ENCODE measurements at places on chromosomes 6 and 20.

- DNase-seq: no peak
These were observed 198.6 kb upstream of the SHLD1 start for GRCh38 chr20:5551621-5552020.

- DNase-seq: no peak
These were observed 43.6 kb upstream of the ASCC3 start for GRCh38 chr6:100924534-100925227.

DNA sequence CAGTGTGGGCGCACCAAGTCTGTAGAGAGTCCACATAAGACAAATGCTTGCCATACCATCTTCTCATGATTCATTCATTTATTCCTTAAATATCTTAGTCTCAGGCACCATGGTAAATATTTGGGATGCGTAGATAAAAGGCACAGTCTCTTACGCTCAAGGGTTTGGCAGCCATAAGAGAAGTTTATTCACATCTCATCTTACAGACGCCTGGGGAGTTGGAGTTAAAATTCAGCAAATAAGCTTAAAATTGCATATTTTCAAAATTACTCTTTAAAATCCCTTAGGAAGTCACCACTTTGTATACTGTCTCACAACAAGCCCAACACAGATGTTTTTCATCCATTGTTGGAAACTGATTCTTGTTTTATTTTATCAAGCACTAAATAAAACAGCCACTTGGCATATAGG is 363.3 kb downstream of the KIF16B start:
- no peak for DNase-seq

GRCh38 chr20:21509079-21509596 is 4.7 kb downstream of the NKX2-2 start:
- no peak for DNase-seq

DNA sequence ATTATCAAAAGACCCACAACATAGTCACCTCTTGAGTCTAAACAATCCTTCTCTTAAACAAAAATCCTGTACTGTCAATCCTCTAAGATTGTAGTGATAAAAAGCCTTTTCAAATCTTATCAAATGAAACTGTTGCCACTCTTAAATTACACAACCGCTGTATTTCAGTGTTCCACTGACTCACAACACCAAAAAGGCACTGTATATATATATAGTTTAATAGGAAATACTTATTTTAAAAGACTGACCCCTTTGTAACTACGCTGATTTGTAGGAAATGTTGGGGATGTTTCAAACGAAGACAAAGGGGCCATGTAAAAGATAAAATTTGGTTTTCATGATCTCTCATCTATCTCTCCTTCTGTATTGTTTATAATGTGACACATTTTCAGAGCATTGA is 14.1 kb downstream of the CPNE1 start:
- DNase-seq: no peak

GRCh38 chr6:167925026-167925425 is 72.4 kb upstream of the KIF25 start:
- no peak for DNase-seq

DNA sequence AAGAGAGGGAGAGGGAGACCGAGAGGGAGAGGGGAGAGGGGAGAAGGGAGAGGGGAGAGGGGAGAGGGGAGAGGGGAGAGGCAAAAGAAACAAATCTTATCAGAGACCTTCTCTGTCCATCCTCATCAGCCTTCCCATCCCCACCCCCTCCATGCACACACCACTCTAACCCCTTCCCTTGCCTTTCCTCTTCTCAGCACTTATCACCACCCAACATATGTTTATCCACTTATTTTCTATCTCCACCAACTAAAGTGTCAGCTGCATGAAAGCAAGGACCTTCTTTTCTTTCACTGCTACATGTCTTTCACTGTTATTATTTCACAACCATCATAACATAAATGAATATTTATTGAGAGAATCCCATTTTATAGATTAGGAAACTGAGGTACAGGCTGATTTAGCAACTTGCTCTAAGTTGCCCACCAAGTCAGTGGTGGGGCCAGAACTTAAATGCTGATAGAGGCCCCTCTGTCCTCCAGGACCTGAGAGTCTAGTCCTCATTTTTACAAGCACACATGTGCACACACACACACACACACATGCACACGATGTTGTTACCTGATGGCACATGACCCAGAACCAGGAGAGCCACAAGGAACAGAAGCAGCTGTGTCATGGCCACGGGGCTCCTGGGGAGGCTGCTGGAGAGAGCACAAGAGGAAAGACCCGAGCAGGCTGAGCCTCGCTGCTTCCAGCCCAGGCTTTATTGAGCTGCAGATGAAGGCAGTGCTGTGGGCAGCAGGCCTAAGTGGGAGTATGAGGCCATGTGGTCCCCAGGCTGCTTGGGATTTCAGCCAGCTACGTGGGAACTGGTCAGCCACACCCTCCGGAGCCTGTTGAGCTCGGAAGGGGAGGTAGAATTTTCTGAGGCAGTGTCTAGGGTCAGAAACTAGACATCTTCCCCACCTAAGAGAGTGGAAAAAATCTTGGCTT is 2.3 kb downstream of the DEFB124 start:
- DNase-seq: no peak

GRCh38 chr6:159879856-159880255 is 10.9 kb upstream of the MAS1 start:
- no peak for DNase-seq

GRCh38 chr6:38179300-38179699 is 359.8 kb downstream of the ZFAND3 start:
- DNase-seq: no peak

DNA sequence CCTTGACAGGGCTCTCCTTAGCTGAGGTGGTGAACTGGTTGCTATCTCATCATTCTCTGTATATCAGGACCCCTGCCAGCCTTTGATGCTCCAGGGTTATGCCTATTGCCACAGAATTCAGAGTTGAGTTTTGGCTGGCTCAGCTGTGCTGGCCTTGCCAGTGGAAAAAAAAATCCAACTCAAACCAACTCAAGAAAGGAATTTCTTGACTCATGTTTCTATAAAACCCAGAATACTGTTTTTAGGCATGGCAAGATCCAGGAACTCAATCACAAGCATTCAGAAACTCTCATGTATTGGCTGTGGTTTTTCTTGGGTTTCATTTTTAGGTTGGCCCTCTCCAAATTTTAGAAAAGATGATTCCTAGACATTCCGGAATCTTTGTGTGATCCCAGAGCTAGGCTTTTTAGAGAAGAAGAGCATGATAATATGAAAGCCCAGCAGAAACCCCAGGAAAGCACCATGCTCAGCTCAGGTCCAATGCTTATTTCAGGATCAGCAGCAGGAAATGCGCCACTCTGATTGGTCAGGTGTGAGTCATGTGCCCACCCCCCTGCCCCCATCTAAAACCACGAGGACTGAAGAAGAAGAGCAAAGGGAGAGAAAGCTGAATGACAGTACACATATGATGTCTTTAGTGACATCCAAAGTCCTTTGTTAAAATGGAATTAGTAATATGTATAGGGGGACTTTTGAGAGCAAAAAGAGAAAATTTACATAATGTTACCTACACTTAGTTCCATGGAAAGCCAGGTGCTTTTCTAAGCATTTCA is 122.9 kb downstream of the RNF144B start:
- no peak for DNase-seq

GRCh38 chr20:64142590-64142989 is 21.7 kb upstream of the MYT1 start:
- no peak for DNase-seq

DNA sequence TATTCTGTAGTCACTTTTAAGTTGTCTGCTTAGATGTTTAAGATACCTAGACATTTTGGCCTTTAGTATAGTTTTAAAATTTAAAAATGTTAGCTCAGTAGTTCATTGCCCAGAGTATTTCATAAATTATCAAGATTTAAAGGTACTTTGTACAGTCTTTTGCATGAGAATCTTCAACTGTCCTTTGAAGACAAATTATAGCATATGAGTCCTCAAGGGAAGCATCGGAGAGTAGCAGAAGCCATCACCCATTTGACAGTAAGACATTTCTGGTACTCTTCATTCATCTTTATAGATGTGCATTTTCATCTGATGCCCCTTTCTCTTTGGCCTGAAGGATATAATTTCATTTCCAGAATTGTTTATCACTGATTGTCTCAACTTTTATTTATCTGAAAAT is 89.5 kb downstream of the NCOA3 start:
- DNase-seq: no peak

DNA sequence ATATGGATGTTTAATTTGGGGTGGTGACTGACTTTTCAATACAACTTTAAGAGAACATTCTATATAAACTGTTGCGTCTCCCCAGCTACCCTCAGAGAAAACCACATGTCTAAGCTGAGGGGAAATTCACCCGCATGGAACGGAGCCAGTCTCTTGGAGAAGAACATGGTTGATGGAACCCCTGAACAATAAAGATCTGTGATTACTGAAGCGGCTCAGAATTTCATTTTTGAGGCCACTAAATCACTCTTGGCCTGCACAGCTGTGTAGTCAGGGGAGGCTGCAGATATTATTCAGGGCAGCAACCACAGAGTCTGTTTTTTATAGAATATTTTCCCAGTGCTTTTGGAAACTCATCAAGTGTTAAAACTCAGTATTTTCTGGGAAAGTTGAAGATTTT is 73.8 kb downstream of the EYA4 start:
- no peak for DNase-seq

GRCh38 chr6:49220293-49220692 is 242.8 kb downstream of the MMUT start:
- DNase-seq: no peak

GRCh38 chr6:109034526-109034925 is 60.1 kb downstream of the SESN1 start:
- DNase-seq: no peak

Measured in activated naive CD8-positive, alpha-beta T cell treated with anti-CD3 and anti-CD28 coated beads, Interleukin-2, amount 50 U/mL, for 16 hours (primary cell).